Subcutaneous preadipocyte (primary cell): ENCODE measurements at places on chromosomes 3 and 15. TPM values are rescaled to one million over a fixed set of nuclear protein-coding genes. Genes with fewer than 3 reads are reported as not detected.

Gene RAB6B
- 0.20 and 0.37 TPM in 2 replicates for total RNA-seq

Gene CTXN2
- not detected in 2 replicates for total RNA-seq

Gene PIGZ
- total RNA-seq, result 1.8 and 3.3 TPM in 2 replicates

Gene LRTM1
- total RNA-seq, result not detected in 2 replicates

Gene MCTP2
- total RNA-seq, result 1.5 and 3.5 TPM in 2 replicates

Gene MKRN3
- total RNA-seq, result 2.3 TPM in 1 of 2 replicates, not detected in the other

Gene SLC27A2
- under 0.01 TPM in 1 of 2 replicates, not detected in the other for total RNA-seq

Gene CCR4
- total RNA-seq, result not detected in 2 replicates

Gene MORC1
- total RNA-seq, result not detected in 2 replicates

Gene TF
- total RNA-seq, result under 0.01 TPM in 2 replicates

Gene ANKDD1A
- total RNA-seq, result 6.1 and 7.0 TPM in 2 replicates

Gene BFSP2
- not detected in 2 replicates for total RNA-seq

Gene ZBTB38
- total RNA-seq, result 103 and 104 TPM in 2 replicates

Gene UBE2E1
- total RNA-seq, result 62.5 and 65.3 TPM in 2 replicates

Gene FAM3D
- not detected in 2 replicates for total RNA-seq

Gene MST1
- 3.3 and 4.8 TPM in 2 replicates for total RNA-seq

Gene RYK
- total RNA-seq, result 71.3 and 113 TPM in 2 replicates

Gene CYP8B1
- not detected in 2 replicates for total RNA-seq

Gene STT3B
- 162 and 200 TPM in 2 replicates for total RNA-seq

Gene ANKRD63
- total RNA-seq, result not detected in 2 replicates

Gene BLM
- 5.9 and 12.1 TPM in 2 replicates for total RNA-seq

Gene IL16
- total RNA-seq, result 1.6 and 4.0 TPM in 2 replicates
